HFF-Myc (cell line): ENCODE measurements at places on chromosomes 2 and 18.
A peak's percentile ranks its signal among the peaks of the same experiment; 100 is the strongest.

GRCh38 chr2:157304811-157305722 is 20.6 kb downstream of the ERMN start:
- DNase-seq = peak; percentile 66

DNA sequence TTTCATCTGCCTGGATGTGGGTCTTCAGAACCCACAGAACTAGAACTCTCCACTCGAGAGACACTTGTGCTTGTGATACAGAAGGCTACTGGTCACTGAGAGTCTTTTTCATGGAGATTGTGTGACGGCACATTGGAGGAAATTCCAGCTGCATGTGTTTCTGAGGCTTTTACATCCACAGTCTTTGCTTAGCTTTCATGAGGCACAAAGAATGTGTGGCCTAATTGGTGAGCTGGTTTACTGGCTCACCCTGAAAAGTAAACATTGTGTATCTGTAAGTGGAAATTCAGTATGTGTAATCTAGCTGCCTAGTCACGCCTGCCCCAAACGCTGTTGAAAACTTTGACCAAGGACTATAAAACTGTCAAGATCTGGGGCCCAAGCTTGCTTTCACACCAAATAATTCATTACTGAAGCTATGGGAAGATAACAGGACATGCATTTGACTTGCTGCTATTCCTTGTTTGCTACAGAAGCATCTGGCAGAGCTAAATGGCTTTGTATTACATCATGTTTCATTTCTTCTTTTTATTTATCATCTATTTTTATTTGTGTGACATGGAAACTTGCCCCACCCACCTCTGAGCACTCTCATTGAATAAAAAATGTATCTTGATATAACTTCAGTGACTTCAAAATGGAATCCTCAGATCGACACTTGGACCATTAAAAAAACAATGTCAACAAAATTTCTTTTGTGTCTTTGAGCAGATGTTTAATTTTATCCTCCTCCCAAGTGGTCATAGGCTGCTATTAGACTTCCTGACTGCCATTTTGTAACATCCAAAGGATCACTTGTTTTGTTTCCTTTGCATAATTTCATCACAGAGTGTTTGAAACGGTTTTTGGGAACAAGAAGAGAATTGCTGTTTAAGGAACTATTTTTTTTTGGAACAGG is 80.2 kb downstream of the EFEMP1 start:
- DNase-seq = peak; percentile 98

DNA sequence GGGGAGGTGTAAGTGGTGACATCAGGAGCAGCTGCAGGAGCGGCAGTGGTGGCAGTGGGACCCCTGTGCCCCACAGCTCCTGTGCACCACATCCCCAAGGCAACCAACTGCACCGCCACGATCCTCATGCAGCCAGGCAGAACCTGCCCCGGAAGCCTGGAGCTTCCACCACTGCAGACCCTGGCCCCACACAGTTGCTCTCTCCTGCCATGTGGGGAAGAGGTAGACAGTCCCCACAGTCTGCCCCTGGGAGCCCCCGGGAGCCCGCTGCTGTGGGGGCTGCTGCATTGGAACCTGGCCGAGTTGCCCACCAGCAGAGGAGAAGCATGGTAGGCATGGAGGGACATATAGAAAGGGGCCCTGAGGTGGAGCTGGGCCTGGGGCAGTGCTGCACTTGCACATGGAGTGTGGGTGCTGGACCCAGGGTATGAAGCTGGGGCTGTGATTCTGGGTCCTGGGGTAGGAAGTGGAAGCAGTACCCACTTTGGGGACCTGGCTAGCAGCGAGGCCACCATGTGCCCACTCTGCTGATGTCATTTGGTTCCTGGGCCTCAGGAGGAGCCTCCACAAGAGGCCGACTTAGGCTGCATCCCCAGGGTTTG is 623.3 kb upstream of the LRRTM4 start:
- DNase-seq = no peak

GRCh38 chr2:217418090-217418489 is 558.2 kb upstream of the TNP1 start:
- no peak for DNase-seq

DNA sequence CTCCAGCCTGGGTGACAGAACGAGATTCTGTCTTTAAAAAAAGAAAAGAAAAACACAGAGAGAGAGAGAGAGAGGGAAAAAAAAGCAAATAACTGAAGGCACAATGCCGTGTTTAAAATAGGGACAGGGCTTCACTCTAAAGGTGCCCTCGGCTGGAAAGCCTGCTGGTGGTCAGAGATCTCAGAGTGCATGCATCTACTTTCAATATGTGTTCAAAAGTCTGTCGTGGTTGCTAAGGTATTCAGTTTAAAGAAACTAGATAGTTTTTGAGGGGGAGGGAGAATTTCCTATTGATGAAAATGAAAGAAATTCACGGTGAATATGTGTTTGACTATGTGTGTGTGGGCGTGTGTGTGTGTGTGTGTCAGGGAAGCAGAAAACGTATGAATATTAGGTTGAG is 11.0 kb upstream of the CBLN2 start:
- DNase-seq = no peak

DNA sequence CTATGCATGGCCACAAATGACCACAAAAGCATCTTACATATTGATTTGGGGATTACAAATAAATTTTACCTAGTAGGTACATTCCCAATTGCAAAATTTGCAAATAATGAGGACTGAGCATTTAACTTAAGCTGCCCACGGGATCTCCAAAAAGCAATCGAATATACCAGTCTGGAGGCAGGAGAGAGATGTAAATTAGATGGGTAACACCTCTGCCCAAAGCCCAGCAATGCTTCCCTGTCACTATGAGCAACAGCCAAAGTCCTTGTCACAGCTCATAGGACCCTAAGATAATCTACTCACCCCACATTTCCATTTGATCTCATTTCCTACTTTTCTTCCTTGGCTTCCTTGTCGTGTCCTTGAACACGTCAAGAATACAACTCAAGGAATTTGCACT is 172.2 kb downstream of the SUCLG1 start:
- no peak for DNase-seq

DNA sequence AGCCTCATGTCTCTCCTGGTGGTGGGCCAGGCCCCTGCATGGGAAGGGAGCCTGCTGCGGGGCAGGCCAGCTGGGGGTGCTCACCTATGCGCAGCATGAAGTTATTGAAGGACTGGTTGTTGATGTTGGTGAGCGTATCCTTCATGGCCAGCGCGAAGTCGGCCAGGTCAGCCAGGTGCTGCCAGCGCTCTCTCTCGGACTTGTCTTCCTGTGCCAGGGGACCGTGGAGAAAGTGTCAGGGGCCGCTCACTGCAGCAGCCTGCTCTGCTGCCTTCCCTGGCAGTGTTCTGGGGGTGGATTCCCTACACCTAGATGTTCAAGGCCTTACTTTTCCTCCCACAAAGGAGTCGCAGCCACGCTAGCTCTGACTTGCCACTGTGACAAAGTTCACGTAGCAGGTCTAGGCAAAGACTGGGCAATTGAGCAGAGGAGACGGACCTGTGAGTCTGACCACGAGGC is 28.2 kb downstream of the CENPO start:
- no peak for DNase-seq

DNA sequence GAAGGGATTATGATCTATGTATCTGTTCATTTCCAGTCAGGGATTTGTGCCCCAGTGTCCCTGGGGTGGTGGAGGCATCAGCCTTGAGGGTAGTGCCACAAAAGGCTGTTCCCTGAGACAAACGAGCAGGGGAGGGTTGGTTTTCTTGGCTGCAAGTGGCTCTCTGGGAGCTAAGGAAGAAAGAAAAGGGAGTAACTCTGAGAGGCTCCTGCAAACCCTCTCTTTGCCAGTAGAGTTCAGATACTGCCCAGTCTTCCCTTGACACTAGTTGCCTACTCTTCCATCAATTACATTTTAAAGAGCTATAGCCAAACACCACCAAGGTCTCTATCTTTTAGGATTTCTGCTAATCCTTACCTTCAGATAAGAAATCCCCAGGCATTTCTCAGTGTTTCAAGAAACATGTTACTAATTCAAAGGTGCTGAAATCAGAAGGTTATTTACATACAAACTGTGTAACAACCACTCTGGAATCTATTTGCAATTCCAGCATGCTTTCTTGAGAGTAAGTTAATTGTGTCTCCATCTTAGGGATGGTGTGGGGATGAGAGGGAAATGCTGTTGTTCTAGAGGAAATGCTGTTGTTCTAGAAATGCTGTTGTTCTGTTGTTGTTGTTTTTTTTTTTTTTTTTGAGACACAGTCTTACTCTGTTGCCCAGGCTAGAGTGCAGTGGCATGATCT is 18.7 kb upstream of the KCTD1 start:
- DNase-seq = no peak

DNA sequence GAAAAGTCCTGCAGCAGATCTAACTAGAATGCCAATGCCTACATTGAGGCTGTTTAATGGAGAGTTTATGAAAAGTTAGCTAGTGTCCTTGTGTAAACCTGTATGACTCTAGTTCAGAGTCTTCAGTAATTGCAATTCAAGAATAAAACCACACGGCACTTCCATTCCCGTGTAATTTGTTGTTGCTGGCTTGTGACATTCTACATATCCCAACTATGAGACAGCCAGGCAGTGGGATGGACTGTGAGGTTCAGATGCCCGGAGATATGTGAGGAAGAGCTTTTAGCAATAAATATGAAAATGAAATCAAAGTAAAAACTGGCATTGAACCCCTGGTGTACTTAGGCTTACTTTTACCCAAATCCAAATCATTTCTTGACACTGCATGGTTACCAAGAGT is 263.4 kb downstream of the NEDD4L start:
- DNase-seq = no peak

DNA sequence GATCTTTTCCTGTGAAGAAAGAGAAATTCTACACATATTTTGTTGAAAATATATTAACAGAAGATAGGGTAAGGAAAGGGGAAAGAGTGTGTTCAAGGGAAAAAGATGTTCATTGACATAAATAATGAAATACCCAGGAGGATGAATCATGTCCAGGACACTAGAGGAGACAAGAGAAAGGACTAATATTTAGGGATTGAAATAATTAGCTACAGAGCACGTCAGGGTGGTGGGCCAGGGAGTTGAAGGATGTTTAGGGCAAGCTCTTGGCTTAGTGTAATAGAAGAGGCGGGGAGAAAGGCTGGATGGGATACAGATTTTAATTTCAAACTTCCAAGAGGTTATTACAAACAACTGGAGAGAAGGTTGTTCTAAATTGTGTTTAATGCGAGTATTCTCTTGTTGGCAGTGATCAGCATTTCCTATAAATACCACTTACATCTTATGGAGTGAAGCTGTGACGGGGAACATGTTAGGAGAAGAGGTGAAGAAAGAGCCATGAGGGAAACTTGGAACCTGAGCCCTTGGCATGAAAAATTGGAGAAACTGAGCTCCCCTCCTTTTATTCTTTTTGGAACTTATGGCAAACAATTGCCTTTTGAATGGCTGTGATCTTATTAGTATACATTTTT is 36.6 kb upstream of the CETN1 start:
- no peak for DNase-seq

DNA sequence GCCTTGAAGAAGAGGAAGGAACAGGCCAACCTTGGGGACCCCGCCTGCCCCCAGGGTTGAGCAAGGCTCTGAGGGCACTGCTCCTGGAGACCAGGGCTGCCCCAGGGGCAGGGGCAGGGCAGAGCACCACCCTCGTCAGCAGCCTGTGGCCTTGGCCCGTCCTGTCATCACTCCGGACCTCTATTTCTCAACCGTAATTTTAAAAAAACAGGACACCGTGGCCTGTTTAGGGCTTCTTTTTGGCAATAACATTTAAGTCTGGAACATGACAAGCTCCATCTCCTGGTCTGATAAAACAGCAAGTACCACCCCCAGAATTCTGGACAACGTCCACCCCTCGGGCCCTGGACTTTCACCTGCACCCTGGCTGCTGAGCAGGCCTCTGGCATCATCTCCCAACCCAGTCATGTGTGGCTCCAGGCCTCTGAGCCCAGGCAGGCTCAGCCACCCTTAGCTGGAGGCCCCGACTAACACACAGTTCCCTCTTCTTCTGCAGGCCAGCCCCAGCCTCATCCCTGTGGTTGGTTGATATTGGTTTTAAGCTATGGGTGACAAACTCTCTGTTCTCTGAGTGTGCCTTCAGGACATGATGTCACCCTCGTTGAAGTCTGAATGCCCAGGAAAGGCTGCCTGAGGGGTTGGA is 22.6 kb upstream of the ID2 start:
- DNase-seq = no peak

- DNase-seq = no peak
Measured at GRCh38 chr2:181954538-181954883, 31.1 kb upstream of the PPP1R1C start.

GRCh38 chr2:173952267-173953046 is 12.7 kb downstream of the SP3 start:
- no peak for DNase-seq

GRCh38 chr2:165248238-165248637 is 9.0 kb downstream of the SCN2A start:
- DNase-seq = no peak

DNA sequence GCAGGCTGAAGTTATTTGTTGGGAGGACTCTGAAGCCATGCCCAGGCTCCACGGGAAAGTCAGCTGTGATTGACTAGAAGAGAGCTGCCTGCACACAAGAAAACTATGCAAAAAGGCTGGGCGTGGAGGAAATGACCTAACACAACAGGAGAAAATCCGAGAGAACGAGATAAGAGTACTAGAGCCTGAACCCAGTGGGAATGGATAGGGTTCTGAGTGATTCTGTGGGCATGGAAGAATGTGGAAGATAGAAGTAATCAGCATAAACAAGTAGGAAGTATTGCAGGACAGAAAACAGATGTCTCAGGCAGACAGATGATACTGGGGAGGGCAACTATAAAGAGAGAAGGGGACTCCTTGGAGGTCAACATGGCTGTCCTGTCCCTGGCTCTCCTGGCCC is 12.1 kb upstream of the COPS8 start:
- DNase-seq = no peak

- DNase-seq = no peak
Measured at GRCh38 chr2:184599054-184599871, 934 bp downstream of the ZNF804A start.

DNA sequence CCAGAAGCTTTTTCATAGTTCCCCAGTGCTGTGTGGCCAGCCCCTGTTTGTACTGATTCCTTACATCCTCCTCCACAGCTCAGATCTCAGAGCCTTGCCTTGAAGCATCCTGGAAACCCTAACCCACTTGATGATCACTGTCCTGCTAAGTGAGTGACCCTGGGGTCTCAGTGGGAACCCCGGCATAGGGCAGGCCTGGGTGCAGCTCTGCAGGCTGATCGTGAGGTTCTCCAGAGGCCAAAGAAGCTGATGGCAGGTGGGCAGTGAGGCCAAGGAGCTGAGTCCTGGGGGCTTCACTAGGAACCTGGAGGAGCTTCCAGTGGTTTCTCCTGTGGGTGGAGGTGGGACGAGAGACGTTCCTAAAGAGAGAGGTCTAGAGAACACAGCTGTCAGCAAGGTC is 47.4 kb upstream of the BIN1 start:
- no peak for DNase-seq

GRCh38 chr2:233240897-233241296 is 10.6 kb upstream of the ATG16L1 start:
- no peak for DNase-seq

DNA sequence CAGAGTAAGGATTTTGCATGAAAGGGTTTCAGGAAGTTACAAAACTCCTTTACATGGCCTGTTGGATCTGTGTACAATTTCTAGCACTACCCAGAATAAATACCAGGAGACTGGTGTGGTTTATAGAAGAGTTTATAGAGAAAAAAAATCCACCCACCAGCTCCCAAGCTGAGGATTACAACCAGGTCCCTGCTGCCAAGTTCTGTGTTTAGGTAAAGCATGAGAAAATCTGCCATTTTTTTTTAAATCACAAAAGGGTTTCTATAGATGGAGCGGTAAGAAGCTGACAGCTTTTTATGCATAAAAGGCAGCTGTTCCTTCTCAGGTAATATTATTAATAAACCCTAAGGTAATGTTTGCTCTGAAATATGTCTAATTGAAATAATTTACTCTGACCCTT is 545.4 kb upstream of the ZEB2 start:
- DNase-seq = no peak

GRCh38 chr18:34787931-34788532 is 77.9 kb downstream of the DTNA start:
- no peak for DNase-seq
